Hematopoietic multipotent progenitor cell treated with erythropoietin and hydrocortisone succinate and interleukin-3 and kit ligand, for 4 days (in vitro differentiated cells): ENCODE measurements at places on chromosomes 7 and 10.

DNA sequence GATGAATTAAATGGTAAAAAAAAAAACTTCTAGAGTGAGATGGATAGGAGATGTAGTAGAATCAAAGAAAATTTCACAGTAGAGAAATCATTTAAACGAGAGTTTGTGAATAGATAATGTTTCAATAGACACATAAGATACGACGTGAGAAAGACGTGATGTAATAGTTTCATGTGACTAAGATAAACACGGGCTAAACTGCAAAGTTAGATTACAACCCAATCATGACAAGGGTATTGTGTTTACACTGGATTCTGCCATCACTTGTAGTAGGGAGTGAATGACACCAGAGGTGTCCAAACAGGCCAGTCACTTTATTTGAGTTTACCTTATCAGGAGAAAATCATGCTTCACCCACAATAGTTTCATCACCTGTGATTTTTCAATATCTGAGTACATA, 21.6 kb downstream of the SEMA3D start:
- DNase-seq = no peak

GRCh38 chr7:31935124-31936054, 134.8 kb downstream of the PDE1C start:
- no peak for DNase-seq

GRCh38 chr7:34308595-34308994, 349.4 kb upstream of the NPSR1 start:
- no peak for DNase-seq

GRCh38 chr10:22539579-22540298, 174.6 kb downstream of the PIP4K2A start:
- no peak for DNase-seq

GRCh38 chr7:28608731-28609130, 196.4 kb downstream of the CREB5 start:
- DNase-seq = no peak

GRCh38 chr7:16471933-16472332, 6.4 kb upstream of the SOSTDC1 start:
- no peak for DNase-seq

- no peak for DNase-seq
These were observed 97.1 kb downstream of the TFEC start for GRCh38 chr7:115933471-115933870.

DNA sequence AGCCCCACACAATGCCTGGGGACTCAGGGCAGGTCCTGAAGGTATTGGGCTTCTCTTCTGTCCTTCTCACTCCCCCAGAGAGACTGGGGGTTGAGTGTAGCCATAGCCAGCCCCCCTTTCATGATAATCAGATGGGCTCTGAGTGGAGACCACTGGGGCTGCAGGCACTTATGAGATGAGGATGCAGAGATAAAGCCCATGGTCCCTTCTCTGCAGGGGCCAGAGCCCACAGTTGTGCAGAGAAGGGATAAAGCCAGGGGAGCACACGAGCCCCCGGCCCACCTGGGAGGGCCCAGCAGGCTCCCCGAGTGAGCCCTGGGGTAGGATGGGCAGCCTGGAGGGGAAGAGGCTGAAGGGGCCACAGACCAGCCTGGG, 96.2 kb downstream of the BMS1 start:
- DNase-seq = no peak
